ENCODE measurements at places on chromosomes 7 and 10.

GRCh38 chr10:121138112-121138860 is 287.1 kb downstream of the WDR11 start:
- no peak for DNase-seq

DNA sequence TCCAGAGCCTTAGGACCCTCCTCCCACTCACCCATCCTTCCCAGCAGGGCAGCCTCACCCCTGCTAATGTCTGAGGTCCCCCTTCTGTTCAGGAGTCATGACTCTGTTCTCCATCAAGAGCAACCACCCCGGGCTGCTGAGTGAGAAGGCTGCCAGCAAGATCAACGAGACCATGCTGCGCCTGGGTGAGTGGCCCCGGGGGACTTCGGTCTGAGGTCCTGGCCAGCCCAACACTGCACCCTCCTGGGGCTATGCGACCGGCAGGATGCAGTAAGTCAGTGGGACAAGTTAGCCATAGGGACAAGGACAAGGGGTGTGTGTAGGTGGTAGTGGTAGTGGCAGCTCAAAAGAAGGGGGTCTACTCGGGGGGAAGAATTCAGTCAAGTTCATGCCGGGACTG is 16.2 kb upstream of the AHCYL2 start:
- DNase-seq, result no peak

GRCh38 chr7:152709287-152710152 is 33.6 kb upstream of the XRCC2 start:
- no peak for DNase-seq

DNA sequence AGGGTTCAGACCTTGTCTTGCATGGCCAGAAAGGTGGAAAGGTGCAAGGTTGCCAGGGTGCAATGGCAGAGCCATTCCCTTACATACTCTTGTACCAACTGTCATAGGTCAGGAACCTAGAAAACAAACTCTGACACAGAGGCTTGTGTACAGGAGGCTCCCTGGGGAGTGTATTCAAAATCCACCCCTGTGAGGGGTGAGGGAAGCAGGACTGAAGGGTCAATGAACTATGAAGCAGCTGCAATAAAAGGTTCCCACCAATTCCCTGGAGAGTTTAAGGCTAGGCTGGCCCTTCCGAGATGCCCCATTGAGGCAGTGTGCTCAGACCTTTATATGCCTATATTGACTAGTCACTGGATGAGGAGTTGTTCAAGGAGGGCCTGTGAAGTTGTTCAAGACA is 13.9 kb upstream of the CUZD1 start:
- no peak for DNase-seq

GRCh38 chr10:110138197-110138812 is 69.1 kb upstream of the MXI1 start:
- peak; percentile 14 for DNase-seq

Measured in NCI-H510A (cell line).